ENCODE measurements at places on chromosomes 7 and 10. TPM values are rescaled to one million over a fixed set of nuclear protein-coding genes. Genes with fewer than 3 reads are reported as not detected.

DNA sequence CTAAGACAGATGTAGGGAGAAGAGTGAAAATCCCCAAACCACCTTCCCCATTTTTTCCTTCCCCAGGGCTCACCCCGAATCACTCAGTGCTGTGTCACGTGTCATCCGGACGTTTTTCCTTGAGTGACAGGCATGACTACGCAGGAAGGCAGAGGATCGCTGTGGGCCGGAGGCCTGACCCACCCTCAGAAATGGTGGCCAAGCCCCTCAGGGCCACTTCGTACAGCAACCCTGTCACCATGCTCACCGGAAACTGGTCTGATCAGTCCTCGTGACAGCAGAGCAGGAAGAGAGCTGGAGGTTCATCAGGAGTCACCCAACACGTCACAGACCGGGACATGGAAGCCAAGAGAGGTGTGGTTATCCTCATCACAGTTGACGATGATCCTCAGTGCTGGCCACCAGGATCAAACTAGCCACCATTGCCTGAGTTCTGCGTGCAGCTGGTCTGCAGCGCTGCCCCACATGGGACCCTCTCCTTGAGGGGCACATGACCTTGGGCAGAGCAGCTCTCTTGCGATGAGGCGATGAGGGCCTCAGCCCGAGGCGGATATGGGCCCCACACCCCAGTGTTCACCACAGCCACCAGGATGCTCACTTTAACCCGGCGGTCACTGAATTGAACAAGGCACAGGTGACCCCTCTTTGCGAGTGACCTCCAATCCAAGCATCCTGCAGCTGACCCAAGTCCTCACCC lies 99.3 kb upstream of the INSIG1 start:
- no peak for DNase-seq

- no peak for DNase-seq
Measured at GRCh38 chr10:97913193-97913592, 63.5 kb downstream of the GOLGA7B start.

DNA sequence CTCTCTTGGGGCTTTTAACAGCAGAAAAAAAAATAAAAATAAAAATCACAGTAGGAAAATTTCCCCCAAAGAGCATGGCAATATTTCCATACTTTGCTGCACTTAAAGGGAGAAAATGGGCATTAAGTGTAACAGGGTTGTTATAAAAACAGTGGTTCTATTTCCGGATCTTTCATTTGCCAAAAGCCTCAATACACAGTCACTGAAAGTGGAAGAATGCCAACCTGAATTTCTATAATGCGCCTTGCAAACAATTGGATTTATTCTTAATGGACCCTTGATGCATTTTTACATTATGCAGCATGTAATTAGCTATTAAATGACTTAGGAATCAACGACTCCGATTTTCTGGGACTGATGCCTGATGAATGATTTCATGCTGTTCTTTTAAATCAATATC lies 127.6 kb upstream of the NANOS1 start:
- DNase-seq: no peak

The ITGA8 gene
- total RNA-seq: 0.02 TPM

The TMEM196 gene
- not detected for total RNA-seq

The HTR7 gene
- total RNA-seq: 32.2 TPM

The ACSM6 gene
- total RNA-seq: not detected

The HYAL4 gene
- not detected for total RNA-seq
